ENCODE measurements at places on chromosomes 7 and 10. TPM values are rescaled to one million over a fixed set of nuclear protein-coding genes. Genes with fewer than 3 reads are reported as not detected.

DNA sequence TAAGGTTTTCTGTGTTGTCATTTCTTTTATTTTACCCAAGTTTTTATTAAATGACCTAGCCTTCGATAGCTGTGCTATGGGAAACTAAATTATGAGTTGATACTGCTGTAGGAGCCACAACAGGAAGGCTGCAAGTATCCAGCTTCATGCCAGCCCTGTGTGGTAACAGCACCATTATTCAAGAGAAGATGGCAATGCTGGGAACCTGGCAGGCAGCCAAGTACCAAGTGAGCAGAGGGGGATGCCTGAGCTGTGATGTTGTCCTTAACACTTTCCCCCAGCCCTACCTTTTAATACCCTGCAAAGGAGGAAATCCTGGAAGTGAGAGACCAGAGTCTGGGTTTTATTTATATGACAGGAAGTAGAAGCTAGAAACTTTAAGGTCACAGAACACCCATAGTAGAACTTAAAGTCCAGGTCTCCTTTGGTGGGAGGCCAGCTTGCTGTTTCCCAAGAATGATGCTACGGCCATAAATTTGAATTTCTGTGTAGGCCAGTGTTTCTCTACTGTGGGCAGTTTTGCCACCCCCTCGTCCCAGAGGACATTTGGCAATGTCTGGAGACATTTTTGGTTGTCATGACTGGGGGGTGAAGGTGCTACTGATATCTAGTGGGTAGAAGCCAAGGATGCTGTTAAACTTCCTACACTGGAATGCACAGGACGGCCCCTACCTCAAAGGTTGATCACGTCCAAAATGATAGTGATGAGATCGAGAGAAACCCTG lies 9.2 kb upstream of the ATXN7L1 start:
- H3K36me3 ChIP-seq: no peaks in the 10 kb centered on the region
- H3K4me1 ChIP-seq: peaks cover 5% of the 10 kb centered on the region
- H3K27ac ChIP-seq: no peak overlapping the region
- H3K4me3 ChIP-seq: no peak overlapping the region

GRCh38 chr7:2126621-2127020 lies 106.1 kb downstream of the MAD1L1 start:
- H3K27ac ChIP-seq: no peak overlapping the region
- H3K4me3 ChIP-seq: no peak overlapping the region
- DNase-seq: no peak
- no peaks in the 10 kb centered on the region for H3K36me3 ChIP-seq
- H3K4me1 ChIP-seq: no peaks in the 10 kb centered on the region

- no peak overlapping the region for H3K4me3 ChIP-seq
- DNase-seq: no peak
- H3K4me1 ChIP-seq: no peaks in the 10 kb centered on the region
- H3K27me3 ChIP-seq: no peaks in the 10 kb centered on the region
- no peak overlapping the region for H3K27ac ChIP-seq
- no peaks in the 10 kb centered on the region for H3K36me3 ChIP-seq
Measured at GRCh38 chr7:35701287-35701900, 6.5 kb upstream of the HERPUD2 start.

- peaks cover 14% of the 10 kb centered on the region for H3K4me1 ChIP-seq
- H3K27ac ChIP-seq: no peak within 1 kb of the TSS
- peak within 1 kb of the TSS; percentile 56 for H3K4me3 ChIP-seq
- no peak for DNase-seq
Measured at GRCh38 chr10:84194424-84195043, at the start of gene CDHR1. TSS of gene CDHR1 (plus strand) at chr10:84194537. CDS start at chr10:84194761, 224 bp downstream.

DNA sequence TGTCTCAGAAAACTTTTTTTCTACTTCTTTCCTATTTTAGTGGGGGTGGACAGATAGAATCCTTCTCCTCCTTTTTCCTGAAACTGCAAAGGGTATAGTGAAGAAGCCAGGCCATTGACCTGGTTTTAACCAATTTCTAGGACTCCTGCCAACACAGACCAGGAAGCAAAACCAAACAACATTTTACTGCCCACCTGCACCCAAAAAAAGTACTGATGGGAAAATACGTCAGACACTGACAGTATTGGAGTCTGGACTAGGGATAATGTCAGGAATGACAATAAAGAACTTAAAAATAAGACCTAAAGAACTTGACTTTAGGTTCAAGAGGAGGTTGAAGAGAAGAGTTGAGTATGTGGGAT lies 5.0 kb upstream of the STEAP4 start:
- peaks cover 9% of the 10 kb centered on the region for H3K4me1 ChIP-seq
- peaks cover 3% of the 10 kb centered on the region for H3K27me3 ChIP-seq
- no peaks in the 10 kb centered on the region for H3K36me3 ChIP-seq
- DNase-seq: no peak
- no peak overlapping the region for H3K4me3 ChIP-seq

DNA sequence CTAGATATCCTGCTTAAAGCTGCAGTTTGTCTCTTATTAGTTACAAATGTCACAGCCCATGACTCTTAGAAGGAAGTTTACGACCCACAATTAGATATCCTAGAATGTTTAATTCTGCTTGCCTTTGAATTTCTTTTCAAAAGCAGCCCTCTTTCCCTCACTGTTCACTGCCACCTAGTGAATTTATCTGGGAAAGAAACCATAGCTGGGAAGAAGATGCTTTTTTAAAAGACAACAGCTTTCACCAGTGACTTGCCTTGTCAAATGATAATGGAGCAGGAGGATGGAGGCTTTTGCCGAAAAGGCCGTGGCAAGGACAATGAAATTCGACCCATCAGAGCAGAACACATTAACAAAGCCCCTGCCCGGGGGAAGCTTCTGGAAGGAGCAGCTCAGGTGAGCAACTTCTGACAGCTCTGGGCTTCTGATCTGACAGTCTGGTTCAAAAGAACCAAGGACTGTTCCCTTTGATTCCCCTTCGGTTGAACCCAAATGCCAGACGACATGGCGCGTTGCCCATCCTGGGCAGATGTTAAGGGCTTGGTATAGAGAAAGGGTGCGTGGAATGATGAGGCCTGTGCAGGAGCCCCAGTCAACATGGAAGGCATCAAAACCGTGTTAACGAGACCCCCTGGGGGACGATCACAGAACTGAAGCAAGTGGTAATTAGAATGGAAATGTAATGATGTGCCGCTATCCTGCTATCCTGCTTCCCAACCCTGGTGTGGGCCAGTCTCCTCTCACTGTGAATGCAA lies 236.8 kb downstream of the FRMD4A start:
- no peak for DNase-seq
- H3K4me1 ChIP-seq: no peaks in the 10 kb centered on the region
- no peak overlapping the region for H3K27ac ChIP-seq
- no peaks in the 10 kb centered on the region for H3K36me3 ChIP-seq
- no peak overlapping the region for H3K4me3 ChIP-seq

GRCh38 chr10:102963756-102964025 lies 45.6 kb downstream of the CNNM2 start:
- no peaks in the 10 kb centered on the region for H3K4me1 ChIP-seq
- H3K27me3 ChIP-seq: no peaks in the 10 kb centered on the region
- no peak overlapping the region for H3K27ac ChIP-seq

DNA sequence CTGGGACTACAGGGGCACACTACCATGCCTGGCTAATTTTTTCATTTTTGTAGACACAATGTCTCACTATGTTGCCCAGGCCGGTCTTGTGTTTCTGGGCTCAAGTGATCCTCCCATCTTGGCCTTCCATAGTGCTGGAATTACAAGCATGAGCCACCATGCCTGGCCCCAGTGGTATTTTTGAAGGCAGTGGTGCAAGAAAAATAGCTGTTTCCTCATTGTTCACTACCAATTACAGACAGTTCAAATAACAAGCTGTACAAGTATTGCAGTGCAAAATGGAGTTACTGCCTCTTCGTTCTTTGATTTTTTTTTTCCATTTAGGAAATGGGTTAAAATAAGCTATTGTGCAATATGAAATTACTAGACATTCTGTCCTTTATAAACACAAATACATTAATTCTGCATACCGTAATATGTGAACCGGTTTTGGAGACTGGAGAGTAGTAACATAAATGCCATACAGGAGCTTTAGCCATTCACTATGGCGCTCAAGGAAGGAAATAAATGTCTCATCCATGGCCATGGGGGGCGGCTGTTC lies 35.0 kb upstream of the BPGM start:
- H3K4me1 ChIP-seq: peaks cover 1% of the 10 kb centered on the region
- H3K36me3 ChIP-seq: no peaks in the 10 kb centered on the region
- no peak overlapping the region for H3K27ac ChIP-seq
- DNase-seq: no peak

- no peaks in the 10 kb centered on the region for H3K27me3 ChIP-seq
- peaks cover 30% of the 10 kb centered on the region for H3K36me3 ChIP-seq
- H3K4me1 ChIP-seq: peaks cover 51% of the 10 kb centered on the region
- peak overlapping the region; percentile 96 for H3K4me3 ChIP-seq
- H3K27ac ChIP-seq: peak overlapping the region; percentile 89
Measured at GRCh38 chr10:73744664-73744975, 448 bp downstream of the SEC24C start.

GRCh38 chr7:36736899-36737211 lies 12.6 kb upstream of the AOAH start:
- H3K36me3 ChIP-seq: no peaks in the 10 kb centered on the region
- H3K4me3 ChIP-seq: no peak overlapping the region
- peak overlapping the region; percentile 11 for H3K27ac ChIP-seq
- no peak for DNase-seq

DNA sequence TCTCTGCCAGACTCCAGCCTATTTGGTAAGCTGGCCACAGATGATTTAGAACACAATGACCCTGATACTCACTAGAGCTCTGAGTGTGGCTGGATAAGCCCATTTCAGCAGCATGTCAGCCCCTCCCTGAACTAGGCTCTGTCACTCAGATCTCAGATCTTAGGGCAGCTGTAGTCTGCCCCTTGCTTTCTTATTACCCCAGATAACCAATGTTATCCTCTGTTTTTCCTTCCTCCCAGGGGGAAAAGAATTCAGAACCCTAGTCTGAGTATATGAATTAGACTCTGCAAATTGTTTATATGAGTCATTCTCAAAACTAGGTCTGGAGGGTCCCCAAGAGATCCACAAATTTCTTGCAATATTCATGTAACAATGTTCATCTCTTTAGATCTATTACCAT lies 286.2 kb downstream of the KCNMA1 start:
- peak overlapping the region; percentile 48 for H3K27ac ChIP-seq
- no peak overlapping the region for H3K4me3 ChIP-seq
- H3K4me1 ChIP-seq: no peaks in the 10 kb centered on the region

DNA sequence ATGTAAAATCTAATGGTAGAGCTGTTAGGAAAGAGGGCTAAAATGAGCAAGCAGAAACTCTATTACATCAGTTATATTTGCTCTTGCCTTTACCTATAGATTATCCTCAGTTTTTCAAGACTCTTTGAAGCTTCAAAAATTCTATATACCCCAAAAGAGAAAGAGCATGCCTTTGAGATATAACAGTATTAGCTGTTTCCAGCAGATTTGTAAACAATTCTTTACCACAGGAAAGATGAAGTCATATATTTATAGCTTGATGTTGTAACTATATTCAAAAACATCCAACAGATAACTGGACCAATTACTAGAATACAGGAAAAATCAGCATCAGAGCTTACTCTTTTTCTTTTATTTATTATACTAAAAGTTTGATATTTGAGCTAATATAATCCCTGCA lies 416.2 kb upstream of the TPK1 start:
- no peaks in the 10 kb centered on the region for H3K27me3 ChIP-seq
- H3K27ac ChIP-seq: no peak overlapping the region
- DNase-seq: no peak
- no peaks in the 10 kb centered on the region for H3K36me3 ChIP-seq
- H3K4me1 ChIP-seq: no peaks in the 10 kb centered on the region

GRCh38 chr7:2003931-2004812 lies 228.6 kb downstream of the MAD1L1 start:
- H3K27ac ChIP-seq: no peak overlapping the region
- peaks cover 32% of the 10 kb centered on the region for H3K36me3 ChIP-seq
- H3K27me3 ChIP-seq: no peaks in the 10 kb centered on the region

DNA sequence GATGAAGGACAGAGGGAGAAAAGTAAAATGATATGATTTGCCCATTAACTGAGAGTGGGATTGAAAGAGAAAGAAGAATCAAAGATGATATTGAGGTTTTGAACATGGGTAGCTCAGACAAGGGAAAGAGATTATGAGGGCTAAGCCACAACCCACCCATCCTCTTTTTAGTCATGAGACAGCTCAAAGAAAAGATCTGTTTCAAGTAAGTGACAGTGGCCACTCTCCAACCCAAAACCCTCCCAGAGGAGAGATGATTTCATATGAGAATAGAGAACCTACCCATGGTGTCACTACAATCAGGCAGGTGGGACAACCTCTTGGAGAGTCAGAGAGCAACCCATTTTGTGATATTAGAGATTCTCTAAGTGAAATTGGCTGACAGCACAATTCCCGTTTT lies 32.2 kb downstream of the PLXNA4 start:
- no peaks in the 10 kb centered on the region for H3K4me1 ChIP-seq
- no peak overlapping the region for H3K27ac ChIP-seq
- H3K4me3 ChIP-seq: no peak overlapping the region

- H3K27ac ChIP-seq: no peak overlapping the region
- H3K4me1 ChIP-seq: no peaks in the 10 kb centered on the region
- H3K36me3 ChIP-seq: no peaks in the 10 kb centered on the region
- H3K4me3 ChIP-seq: no peak overlapping the region
- no peaks in the 10 kb centered on the region for H3K27me3 ChIP-seq
Measured at GRCh38 chr7:12423355-12423996, 19.8 kb upstream of the VWDE start.

DNA sequence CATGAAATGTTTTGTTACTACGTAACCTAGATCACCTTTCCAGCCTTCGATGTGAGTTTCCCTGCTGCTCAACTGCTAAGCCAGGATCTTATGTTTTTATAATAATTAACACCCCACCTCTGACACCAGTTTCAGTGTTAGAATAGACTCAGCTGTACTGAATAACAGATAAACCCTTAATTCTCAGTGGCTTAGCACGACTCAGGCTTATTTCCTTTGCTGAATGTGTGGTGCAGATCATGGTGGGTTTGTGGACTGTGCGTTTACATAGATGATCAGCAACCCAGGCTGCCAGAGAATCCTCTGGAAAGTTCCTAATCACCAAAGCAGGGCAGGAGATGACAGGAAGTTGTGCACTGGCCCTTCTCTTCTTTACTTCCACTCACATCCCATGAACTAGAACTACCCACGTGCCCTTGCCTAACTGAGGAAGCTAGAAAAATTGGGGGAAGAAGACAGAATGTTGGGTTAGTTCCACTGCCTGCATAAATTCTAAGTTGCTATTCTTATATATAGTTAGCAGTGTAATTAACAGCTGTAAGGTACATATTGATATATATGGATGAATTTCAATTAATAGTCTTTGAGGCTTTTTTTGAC lies 111.8 kb downstream of the MAPK8 start:
- H3K27ac ChIP-seq: no peak overlapping the region
- H3K27me3 ChIP-seq: no peaks in the 10 kb centered on the region
- no peaks in the 10 kb centered on the region for H3K4me1 ChIP-seq
- no peaks in the 10 kb centered on the region for H3K36me3 ChIP-seq
- no peak overlapping the region for H3K4me3 ChIP-seq

CLDN3 gene
- not detected for total RNA-seq

TRIM50 gene
- 0.42 TPM for total RNA-seq

ANKRD16 gene
- total RNA-seq: 6.5 TPM

WDR37 gene
- 17.2 TPM for total RNA-seq

GIMAP1 gene
- 6.8 TPM for total RNA-seq

Data from esophagus muscularis mucosa (tissue), 4 donors.